ENCODE measurements at places on chromosomes 6 and 20.

DNA sequence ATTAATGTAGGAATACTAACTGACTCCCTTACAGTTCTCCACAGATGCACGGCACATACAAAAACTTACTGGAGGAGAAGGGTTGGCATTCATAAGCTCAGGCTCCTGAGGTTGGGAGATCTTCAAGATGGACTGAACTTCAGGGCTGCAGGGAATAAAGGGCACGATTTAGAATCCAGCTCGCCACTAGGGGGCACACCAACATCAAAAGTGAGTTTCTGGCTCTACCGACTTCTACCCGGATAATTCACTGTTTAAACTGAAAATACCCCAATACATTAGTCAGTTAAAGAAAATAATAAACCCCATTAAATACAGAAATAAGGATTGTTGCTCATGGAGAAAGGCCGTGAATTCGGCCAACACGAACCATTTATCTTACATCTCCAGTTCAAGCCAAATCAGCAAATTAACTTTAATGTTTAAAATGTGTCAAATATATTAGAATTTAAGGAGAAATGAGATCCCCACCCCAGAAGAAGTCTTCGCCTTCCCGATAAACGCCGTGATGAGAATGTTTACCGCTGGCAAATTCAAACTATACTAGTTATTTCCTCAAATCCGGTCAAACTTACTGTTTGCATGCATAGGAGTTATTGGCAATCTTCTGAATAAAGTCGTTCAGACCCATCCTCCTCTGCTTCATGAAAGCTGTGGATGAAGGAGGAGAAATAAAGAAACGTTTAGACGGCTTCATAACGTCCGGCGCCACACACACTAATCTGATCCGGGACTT lies 121.7 kb upstream of the SLC2A12 start:
- peak; percentile 83 for DNase-seq

- peak; percentile 51 for DNase-seq
Measured at GRCh38 chr6:142045380-142046278, 87.1 kb upstream of the GJE1 start.

GRCh38 chr20:20603339-20603990 lies 109.0 kb downstream of the RALGAPA2 start:
- no peak for DNase-seq

GRCh38 chr6:160678230-160678629 lies 14.2 kb upstream of the LPA start:
- DNase-seq, result no peak

DNA sequence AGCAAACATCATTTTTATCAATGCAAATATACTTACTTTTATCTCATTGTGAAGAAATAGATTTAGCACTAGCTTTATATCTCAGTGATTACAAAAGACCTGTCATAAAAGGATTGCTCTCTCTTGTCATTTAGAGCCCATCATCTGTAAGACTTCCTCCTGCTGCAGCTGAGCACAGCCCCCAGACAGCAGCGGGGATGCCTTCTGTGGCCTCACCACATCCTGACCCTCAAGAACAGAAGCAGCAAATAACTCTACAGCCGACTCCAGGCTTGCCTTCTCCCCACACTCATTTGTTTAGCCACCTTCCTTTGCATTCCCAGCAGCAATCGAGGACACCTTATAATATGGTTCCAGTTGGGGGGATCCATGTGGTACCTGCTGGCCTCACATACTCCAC lies 127.0 kb upstream of the EDN1 start:
- no peak for DNase-seq

DNA sequence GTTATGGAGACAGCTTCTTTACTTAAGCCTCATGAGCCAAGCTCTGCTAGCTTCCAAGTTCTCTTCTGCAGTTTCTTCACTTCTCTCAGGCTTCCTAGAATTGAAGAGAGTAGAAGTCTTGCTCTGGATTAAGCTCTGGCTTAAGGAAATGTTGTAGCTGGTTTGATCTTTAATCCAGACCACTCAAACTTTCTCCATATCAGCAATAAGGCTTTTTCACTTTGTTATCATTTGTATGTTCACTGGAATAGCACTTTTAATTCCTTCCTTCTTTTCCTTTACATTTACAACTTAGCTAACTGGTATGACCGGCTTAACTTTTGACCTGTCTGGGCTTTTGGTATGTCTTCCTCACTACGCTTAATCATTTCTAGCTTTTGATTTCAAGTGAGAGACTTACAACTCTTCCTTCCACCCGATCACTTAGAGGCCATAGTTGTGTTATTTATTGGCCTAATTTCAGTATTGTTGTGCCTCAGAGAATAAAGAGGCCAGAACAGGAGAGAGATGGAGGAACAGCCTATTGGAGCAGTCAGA lies 236.6 kb upstream of the BMP2 start:
- DNase-seq, result peak; percentile 28

- DNase-seq, result no peak
Measured at GRCh38 chr20:60024801-60025200, 66.6 kb downstream of the CDH26 start.

DNA sequence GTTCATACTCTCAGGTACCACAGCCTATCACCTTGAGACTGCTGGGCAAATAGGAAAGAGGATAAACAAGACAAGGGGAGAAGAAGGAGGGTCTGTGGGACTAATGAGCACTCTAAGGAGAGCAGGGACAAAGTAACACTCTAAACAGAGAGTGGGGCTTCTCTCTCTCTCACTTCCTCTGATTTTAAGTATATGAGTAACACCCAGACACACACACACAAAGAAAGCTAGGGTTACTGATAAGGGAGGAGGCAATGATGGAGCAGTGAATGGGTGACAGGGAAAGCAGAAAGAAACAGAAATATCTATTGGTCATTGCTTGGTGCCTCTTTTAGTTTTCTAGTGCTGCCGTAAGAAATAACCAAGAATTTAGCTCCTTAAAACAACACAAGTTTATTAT lies 96.2 kb upstream of the RNF217 start:
- DNase-seq, result no peak

DNA sequence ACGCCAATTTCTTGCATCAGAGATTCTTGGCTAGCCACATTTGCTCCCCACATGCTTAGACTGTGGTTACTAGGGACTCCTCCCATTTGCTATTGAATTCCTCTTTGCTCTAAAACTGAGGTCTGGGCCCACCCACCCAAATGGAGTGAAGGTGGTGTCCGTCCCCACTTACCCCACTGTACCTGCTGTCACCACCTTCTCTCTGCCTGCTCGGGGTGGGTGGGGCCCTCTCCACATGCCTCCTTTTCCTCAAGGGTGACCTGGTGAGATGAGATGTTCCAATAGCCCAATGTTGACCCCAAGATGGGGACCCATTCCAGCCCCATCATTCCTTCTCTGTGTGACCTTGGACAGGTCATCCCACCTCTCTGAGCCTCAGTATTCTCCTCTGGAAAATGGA lies 74.6 kb downstream of the GNAS-AS1 start:
- no peak for DNase-seq

DNA sequence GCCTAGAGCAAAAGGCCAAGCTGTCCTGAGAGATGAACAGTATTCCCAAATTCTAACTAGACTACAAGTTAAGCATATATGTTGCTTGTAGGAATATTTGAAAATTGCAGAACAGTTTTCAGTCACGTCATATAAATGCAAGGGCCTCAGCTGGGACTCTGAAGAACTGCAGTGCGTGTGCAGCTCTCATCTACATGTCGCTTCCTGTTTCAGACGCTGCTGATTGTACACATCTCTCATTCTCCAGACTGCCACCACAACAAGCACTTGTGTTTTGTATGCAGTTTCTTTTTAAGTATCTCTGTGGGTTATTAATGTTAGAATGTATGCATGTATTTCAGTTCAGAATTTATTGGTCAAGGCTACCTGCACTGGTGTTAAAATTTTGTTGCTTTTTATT lies 119.7 kb downstream of the MAP3K4 start:
- no peak for DNase-seq

DNA sequence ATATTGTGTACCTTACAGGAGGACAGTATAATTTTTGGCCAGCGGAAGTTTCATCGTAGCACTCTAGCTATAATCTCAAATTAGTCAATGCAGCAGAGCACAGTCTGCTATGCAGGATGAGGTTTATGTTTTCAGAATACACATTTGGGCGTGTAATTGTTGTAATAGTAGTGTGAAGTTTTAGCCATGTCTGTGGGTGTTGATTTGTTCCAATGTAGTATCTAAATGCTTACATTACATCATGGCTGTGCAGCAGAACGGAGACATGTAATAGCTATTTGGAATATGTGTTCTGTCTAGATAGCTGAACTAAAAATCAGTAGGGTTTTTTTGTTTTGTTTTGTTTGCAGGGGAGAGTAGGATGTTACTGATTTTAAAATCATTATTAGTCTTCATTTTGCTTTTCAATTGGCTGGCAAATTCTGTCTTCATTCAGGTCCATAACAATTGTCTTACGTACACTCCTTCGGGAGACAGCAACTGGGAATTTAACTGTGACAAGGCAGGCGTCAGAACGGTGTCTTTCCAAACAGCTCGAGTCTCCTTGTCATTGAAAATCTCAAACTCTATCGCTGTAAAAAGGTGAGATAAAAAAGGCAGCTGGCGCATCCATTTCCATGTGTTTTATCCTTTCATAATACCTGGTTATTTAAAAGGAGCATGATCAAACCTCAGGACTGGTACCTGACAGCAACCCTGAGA lies 65.1 kb upstream of the CDH4 start:
- DNase-seq, result peak; percentile 42

DNA sequence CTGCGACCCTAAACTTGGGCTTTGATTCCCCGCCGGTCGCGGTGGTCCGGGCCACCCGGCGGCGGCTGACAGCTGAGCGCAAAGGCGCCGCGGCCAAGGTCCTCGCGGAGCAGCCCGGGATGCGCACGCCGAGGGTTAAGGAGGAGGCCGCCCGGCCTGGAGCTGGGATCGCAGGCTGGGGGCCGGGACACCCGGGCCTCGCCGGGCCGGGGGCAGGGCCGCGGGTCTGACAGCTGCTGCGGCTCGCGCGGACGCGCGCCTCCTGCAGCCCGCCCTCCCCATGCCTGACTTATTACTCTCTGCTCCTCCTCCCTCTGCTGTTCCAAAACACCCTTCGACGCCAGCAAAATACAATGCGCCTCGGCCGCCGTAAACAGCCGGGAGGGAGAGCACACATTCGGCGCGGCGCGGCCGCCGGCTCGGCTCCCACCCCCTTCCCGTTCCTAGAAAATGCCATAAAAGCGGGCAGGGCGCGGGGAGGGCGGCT lies 746 bp downstream of the BACH2 start:
- peak; percentile 68 for DNase-seq

DNA sequence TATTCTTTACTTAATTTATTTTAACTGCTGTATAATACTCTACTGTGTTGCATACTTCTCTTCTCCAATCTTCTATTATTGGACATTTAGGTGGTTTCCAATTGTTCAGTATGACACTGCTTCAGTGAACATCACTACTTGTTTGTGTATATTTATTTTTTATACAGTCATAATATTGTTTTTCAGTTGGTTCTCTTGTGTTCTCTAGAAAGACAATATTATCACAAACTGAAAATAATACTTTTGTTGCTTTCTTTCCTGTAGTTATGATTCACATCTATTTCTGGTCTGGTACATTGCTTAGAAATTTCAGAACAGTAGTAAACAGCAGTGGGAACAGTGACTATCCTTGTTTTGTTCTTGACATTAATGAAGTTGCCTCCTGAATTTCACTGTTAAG lies 62.8 kb upstream of the GTSF1L start:
- DNase-seq, result no peak

- no peak for DNase-seq
Measured at GRCh38 chr6:159960485-159960884, 8.4 kb upstream of the IGF2R start.

- peak; percentile 82 for DNase-seq
Measured at GRCh38 chr6:112332274-112332673, 14.9 kb upstream of the RFPL4B start.

DNA sequence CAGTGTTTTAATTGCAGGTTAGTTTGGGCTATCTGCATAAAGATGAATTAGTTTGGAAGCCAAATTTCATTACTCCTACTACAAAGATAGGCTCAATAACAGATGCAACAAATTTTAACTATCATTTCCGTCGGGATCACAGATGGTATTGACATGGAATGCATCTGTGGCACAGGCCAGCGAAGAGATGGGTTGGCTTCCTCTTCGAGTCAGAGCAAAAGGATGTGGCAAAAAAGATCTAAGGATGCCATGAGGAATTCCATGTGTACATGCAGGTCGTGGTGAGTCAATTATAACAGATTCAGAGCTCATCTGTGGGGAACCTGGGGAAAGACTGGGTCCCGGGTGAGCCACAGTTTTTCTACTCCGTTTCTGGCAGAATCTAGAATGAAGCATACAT lies 83.0 kb upstream of the CITED2 start:
- DNase-seq, result peak; percentile 21

DNA sequence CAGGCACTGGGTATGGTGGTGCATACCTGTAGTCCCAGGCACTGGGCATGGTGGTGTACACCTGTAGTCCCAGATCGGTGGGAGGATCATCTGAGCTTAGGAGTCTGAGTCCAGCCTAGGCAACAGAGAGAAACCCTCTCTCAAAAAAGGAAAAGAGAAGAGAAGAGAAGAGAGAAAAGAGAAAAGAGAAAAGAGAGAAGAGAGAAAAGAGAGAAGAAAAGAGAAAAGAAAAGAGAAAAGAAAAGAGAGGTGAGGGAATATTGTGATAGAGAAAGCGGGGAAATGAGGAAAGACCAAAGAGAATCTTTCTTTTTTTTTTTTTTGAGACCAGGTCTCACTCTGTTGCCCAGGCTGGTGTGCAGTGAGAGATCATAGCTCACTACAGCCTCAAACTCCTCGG lies 108.7 kb downstream of the ARHGAP18 start:
- DNase-seq, result no peak

DNA sequence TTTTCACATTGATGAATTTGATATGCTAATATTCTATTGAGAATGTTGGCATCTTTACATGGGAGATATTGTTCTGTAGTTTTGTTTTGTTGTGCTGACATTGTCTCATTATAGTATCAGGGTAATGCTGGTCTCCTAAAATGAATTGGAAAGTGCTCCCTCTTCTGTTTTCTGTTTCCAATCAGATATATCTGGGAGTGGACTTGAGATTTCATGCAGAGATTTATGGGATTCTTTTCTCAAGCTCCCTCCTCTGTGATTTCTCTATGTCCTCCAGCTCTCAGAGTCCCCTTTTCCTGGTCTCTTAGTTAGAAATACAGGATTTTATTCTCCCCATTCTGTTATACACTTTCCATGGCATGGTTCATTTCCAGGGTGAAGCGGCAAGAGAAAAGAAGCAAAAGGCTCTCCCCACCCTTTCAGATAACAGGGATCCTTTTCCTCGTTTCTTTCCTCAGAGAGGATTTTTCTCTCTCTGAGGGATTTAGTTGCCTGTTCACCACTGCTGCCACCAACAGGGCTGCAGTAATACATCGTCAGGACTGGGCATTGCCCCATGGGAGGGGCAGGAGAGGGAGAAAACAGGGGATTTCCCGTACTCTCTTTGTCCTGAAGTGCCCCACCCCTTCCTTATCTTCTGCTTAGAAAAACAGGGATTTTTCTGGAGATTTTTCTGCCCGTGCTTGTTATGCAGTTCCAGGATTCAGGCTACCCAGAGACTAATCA lies 59.3 kb upstream of the STMND1 start:
- DNase-seq, result peak; percentile 68

GRCh38 chr6:36955136-36955535 lies 598 bp downstream of the PI16 start:
- no peak for DNase-seq
